A549 treated with GW870086 at 1 μM for 4 hours (cell line): ENCODE measurements at places on chromosomes 4 and X. TPM values are rescaled to one million over a fixed set of nuclear protein-coding genes. Genes with fewer than 3 reads are reported as not detected.

The CENPVL2 gene
- total RNA-seq: not detected in 5 replicates

The ARHGAP6 gene
- total RNA-seq: 0.07 TPM in 1 of 5 replicates, not detected in the others

The ATOH1 gene
- total RNA-seq: not detected in 5 replicates

The ALAS2 gene
- total RNA-seq: not detected in 5 replicates

The CITED1 gene
- total RNA-seq: 0.90 to 2.6 TPM (median 1.5 TPM) in 5 replicates

The ADGRG4 gene
- not detected in 5 replicates for total RNA-seq

The UGDH gene
- total RNA-seq: 211 to 314 TPM (median 235 TPM) in 5 replicates

The ATP8A1 gene
- total RNA-seq: 0.02 to 0.45 TPM (median 0.04 TPM) in 4 of 5 replicates, not detected in the other

The NHS gene
- total RNA-seq: 1.7 to 3.2 TPM (median 2.4 TPM) in 5 replicates

The COL4A6 gene
- 15.0 to 17.0 TPM (median 16.0 TPM) in 5 replicates for total RNA-seq

The MRFAP1L1 gene
- total RNA-seq: 31.6 to 36.0 TPM (median 34.7 TPM) in 5 replicates

The F11 gene
- total RNA-seq: not detected in 5 replicates

The SPANXA2 gene
- 0.28 to 0.40 TPM in 2 of 5 replicates, not detected in the others for total RNA-seq

The IQCM gene
- not detected in 5 replicates for total RNA-seq

The TEX11 gene
- total RNA-seq: not detected in 5 replicates

The NPY5R gene
- total RNA-seq: not detected in 5 replicates

The GLUD2 gene
- 1.8 to 2.6 TPM (median 2.5 TPM) in 5 replicates for total RNA-seq

The YY2 gene
- 2.0 to 2.9 TPM (median 2.4 TPM) in 5 replicates for total RNA-seq

The TBC1D9 gene
- total RNA-seq: 4.7 to 7.3 TPM (median 6.7 TPM) in 5 replicates

The SYN1 gene
- 0.08 to 0.36 TPM (median 0.19 TPM) in 5 replicates for total RNA-seq

The MTMR1 gene
- total RNA-seq: 12.5 to 18.1 TPM (median 15.6 TPM) in 5 replicates

The RTL9 gene
- total RNA-seq: 0.06 to 0.13 TPM (median 0.09 TPM) in 5 replicates

The GPR119 gene
- total RNA-seq: not detected in 5 replicates

The SSX3 gene
- total RNA-seq: not detected in 5 replicates

The EDNRA gene
- 0.24 to 0.58 TPM (median 0.30 TPM) in 5 replicates for total RNA-seq

The DCAF8L2 gene
- total RNA-seq: not detected in 5 replicates

The GUCY1A1 gene
- 0.05 TPM in 1 of 5 replicates, not detected in the others for total RNA-seq

The SMIM10L2A gene
- 0.10 to 0.21 TPM (median 0.15 TPM) in 5 replicates for total RNA-seq

The STATH gene
- total RNA-seq: not detected in 5 replicates

The CLCN4 gene
- total RNA-seq: 3.3 to 3.9 TPM (median 3.7 TPM) in 5 replicates

The TCEAL6 gene
- not detected in 5 replicates for total RNA-seq

The FDCSP gene
- total RNA-seq: not detected in 5 replicates

The CFAP99 gene
- 0.06 to 0.38 TPM (median 0.16 TPM) in 5 replicates for total RNA-seq

The ASMT gene
- total RNA-seq: 0.30 to 0.58 TPM (median 0.43 TPM) in 4 of 5 replicates, not detected in the other

The FAM133A gene
- total RNA-seq: 0.58 to 1.0 TPM (median 0.76 TPM) in 5 replicates

The PDS5A gene
- total RNA-seq: 21.6 to 31.0 TPM (median 27.4 TPM) in 5 replicates

The BANK1 gene
- 0.94 to 1.3 TPM (median 1.1 TPM) in 5 replicates for total RNA-seq

The LDOC1 gene
- total RNA-seq: 77.1 to 95.4 TPM (median 92.9 TPM) in 5 replicates

The ERCC6L gene
- total RNA-seq: 9.8 to 12.6 TPM (median 11.6 TPM) in 5 replicates

The RNF212 gene
- total RNA-seq: 1.8 to 3.5 TPM (median 2.7 TPM) in 5 replicates

The TLR10 gene
- total RNA-seq: 0.03 TPM in 1 of 5 replicates, not detected in the others

The CHRDL1 gene
- total RNA-seq: not detected in 5 replicates

The HS3ST1 gene
- 0.57 to 1.2 TPM (median 0.90 TPM) in 5 replicates for total RNA-seq

The USP51 gene
- total RNA-seq: 0.31 to 0.67 TPM (median 0.51 TPM) in 5 replicates

The DMRTC1B gene
- not detected in 5 replicates for total RNA-seq

The H2BW2 gene
- total RNA-seq: not detected in 5 replicates

The USP26 gene
- total RNA-seq: not detected in 5 replicates

The BEX1 gene
- total RNA-seq: not detected in 5 replicates

The ETDA gene
- total RNA-seq: not detected in 5 replicates

The ZDHHC15 gene
- total RNA-seq: not detected in 5 replicates

The RNF175 gene
- not detected in 5 replicates for total RNA-seq

The SPANXD gene
- not detected in 5 replicates for total RNA-seq

The SERTM2 gene
- not detected in 5 replicates for total RNA-seq
